ENCODE measurements at places on chromosomes 7 and 10.

- no peak for DNase-seq
These were observed 118.0 kb downstream of the COBL start for GRCh38 chr7:51198654-51199053.

GRCh38 chr7:66630531-66630930 is 1.9 kb downstream of the KCTD7 start:
- DNase-seq = peak; percentile 74

GRCh38 chr10:62726142-62726541 is 78.4 kb upstream of the ADO start:
- no peak for DNase-seq

- DNase-seq = no peak
These were observed 6.8 kb upstream of the AGR2 start for GRCh38 chr7:16811551-16811950.

DNA sequence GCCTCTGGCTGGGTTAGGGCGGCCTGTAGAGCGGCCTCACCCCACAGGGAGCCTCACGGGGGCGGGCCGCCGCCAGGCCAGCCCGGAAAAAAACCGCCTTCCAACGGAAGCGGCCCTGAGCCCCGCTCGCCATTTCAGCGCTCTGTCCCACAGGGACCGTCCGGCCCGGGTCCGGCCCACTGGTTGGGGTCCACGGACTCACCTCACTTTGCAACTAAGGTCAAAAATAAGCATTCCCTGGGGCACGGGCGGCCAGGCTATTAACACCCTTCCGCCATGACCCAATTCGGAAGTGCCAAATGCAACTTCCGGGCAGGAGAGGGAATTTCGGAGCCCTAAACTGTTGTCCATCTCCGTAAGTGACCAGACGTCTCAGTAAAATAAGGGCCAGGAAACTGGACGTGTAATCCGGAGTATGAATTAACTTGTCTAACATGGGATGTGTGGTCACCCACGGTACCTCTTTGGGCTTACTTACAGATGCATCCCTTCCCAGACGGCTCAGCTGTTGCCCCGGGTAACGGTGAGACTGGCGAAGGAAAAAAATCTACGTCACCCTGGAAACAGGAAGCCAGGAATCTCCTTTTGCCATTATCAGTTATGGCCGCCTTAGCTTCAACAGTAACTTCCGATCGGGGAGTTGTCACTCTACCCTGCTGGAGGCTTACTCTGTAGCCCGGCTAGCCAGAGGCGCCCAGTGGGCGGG is at the start of gene BBIP1:
Gene BBIP1, minus strand, starts transcription at position 538 of the 706 bp plus-strand sequence. CDS start 1,023 bp downstream, outside the sequence.
- DNase-seq = peak; percentile 100

- no peak for DNase-seq
These were observed 4.0 kb upstream of the MRPS24 start for GRCh38 chr7:43873300-43873699.

DNA sequence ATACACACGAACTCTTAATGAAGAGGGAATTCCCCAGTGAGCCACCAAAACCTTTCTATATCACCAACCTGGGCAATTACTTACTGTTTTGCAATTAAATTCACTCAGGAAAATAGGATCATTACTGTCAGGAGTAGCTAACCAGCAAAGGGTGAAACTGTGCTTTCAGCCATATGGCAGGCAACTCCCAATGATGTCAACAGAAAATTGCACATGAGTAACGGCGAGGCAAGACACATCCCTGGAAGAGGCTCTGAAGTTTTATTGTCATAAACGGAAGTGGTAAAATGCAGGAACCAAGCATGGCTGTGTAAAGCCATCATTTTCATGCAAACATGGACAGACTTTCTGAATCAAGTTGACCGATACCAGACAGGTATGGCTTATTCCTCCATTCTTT is 548.9 kb upstream of the AUTS2 start:
- DNase-seq = no peak

DNA sequence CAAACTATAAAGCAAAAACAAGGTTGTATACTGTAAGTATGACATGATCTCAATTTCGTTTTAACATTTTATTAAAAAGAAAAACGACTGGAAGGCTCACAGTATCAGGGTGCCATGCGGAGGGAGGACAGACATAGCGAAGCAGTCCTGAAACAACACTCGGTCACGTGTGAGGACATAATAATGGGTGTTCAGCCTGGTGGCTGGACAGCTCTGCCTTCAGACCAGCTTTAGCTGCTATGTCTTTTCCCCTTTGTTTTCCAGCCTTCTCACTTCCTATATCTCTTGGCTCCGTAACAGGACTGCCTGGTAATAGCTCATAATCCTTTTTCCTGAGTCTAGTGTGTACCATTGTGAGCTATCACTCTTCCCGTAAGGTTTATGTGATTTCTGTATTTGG is 18.4 kb upstream of the KLF14 start:
- no peak for DNase-seq

DNA sequence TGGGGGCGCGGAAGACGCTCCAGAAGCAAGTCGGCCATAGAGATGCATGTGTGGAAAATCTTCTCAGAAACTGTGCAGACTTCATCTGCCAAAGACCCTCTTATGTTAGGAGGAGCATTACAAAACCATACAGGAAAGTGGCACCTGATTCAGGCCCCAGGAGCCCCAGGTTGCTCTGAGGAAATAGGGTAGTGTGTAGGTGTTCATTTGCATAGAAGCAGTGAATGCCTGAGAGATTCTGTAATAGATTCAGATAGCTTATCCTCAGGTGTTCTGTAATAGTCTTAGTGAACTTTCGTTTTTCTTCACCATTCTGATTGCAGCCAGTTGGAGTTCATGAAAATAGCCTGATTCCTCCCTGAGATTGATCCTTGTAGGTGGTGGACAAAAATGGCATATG is 106.4 kb upstream of the GJD4 start:
- DNase-seq = no peak

- DNase-seq = no peak
These were observed 158.5 kb downstream of the C7orf25 start for GRCh38 chr7:42753367-42753766.

DNA sequence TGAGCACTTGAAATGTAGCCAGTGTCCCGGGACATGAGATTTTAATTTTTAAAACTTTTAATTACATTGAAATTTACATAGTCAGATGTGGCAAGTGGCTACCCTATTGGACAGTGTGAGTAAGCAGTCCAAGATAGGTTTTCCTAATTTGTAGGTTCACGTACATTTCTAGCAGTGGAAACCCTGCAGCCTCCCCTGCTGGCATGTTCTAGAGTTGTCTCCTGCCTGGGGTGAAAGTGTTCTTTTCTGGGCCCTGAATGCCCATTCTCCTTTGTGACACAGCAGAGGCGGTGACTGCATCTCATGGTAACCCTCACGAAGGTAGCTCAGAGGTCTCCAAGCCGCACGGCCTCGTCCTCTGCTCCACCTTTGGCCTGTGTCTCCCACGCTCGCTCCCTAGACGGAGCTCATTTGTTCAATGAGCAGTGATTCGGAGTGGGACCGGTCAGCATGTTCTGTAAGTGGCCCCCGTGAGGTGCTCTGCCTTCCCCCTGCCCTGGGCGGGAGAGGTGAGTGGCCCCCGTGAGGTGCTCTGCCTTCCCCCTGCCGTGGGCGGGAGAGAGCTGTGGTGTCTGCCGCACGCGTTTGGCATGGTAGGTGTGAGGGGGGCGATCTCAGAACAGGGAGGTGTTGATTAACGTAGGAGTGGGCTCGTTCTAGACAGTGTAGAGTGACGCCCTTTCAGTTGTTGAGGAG is 18.0 kb downstream of the WDR37 start:
- DNase-seq = no peak

- DNase-seq = no peak
These were observed 59.1 kb upstream of the ZNF32 start for GRCh38 chr10:43707770-43708169.

DNA sequence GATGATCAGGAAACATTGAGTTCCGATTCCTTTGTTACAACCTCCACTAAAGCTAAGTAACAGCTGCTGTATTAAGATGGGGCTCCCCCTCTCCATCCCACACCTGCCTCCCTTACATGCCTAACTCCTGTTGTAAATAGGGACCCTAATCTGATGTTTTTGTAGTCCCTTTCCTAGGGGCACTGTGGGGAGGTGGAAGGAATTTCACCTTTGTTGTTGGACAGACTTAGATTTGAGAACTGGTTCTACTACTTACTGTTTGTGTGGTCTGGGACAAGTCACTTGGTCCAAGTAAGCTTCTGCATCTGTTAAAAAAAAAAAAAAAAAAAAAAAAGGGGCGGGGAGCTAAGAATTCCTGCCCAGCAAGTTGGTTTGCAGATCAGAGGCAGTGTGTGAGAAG is 42.6 kb downstream of the KIAA1217 start:
- DNase-seq = no peak

DNA sequence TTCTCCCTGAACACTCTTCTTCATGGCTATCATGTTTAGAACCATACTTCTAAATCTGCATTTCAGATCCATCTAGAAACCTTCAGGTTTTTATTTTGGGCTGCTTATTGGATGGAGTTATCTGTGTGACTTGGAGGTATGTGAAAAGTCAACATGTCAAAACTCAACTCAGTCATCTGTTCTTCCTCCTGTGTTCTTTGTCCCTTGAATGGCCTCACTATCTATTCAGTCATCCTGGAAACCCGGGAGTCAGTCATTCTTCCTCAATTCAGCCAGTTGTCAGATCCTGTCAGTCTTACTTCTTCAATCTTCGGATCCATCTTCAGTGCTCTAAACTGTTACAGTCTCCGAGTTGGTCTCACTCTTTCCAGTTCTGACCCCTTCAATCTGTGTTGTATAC is 52.2 kb downstream of the VKORC1L1 start:
- peak; percentile 56 for DNase-seq

DNA sequence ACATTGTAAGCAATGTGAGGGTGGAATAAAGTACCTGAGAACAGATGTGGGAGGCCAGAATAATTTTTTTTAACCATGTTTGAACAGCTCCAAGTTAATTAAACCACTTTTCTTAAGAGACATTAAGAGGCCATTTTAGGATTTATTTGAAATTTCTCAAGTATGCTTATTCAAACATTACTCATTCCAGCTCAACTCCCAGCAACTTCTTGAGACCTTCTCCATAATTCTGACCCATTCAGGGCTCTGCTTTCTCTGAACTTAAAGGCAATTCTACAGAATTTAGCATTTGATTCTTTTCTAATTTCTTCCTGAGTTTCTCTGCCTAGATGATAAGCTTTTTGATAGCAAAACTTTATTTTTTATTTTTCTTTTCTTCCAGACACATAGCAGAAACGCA is 314.5 kb downstream of the CAMK1D start:
- no peak for DNase-seq

DNA sequence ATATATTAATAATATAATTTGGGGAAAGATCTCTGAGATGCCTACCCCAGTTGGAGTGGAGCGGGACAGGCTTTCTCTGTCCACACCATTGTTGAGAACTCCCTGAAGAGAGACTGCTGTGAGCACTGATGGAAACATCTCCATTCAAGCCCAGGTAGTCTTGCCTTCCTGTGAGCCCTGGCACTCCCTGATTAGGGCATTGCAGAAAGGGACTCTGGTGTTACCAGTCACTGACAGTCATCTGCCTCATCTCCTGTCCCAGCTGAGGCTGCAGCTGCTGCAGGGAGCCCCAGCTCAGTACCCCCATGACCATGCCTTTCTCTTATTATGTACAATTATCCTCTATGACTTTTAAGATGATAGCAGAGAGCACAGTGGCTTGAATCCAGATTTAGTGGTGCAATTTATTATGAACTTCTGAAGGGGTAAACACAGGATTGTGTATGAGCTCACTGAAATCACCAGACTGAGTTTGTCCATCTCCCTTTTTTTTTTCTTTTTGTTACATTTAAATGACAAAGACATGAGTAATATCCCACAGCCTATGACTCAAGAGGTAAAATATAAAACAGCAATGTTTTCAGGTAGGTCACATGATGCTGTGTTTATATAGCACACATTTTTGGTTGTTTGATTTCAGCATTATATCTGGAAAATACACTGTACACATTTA is 236.9 kb downstream of the SLC25A13 start:
- DNase-seq = no peak

- no peak for DNase-seq
These were observed 152.1 kb downstream of the NOC3L start for GRCh38 chr10:94210440-94211168.

- DNase-seq = peak; percentile 78
These were observed 87.3 kb upstream of the KAT6B start for GRCh38 chr10:74738985-74739567.

DNA sequence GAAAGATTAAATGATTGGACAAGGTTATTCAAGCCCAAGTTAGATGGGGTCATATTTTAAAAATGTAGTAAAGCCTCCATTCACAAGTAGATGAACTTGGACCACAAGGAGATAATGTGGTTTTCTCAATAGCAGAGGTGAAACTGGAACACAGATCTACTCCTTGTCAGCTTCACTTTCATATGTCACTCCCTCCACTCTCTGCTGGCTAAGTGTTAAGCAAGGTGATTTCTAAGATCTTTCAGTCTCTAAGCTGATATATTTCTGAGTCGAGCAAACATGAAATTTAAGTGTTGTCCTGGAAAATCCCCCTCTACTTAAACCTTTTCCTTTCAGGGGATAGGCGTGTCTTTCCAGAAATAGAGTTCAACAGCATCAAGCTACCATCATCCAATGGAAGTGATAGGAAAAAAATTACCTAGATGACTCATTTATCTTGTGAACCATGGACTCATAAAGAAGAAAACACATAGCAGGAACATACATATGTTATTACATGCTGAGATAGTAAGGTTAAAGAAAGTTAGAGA is 275.0 kb downstream of the PTEN start:
- no peak for DNase-seq

- peak; percentile 12 for DNase-seq
These were observed 232.4 kb downstream of the ELMO1 start for GRCh38 chr7:37216156-37216852.

- no peak for DNase-seq
These were observed 221.5 kb downstream of the BUB3 start for GRCh38 chr10:123375738-123376137.

GRCh38 chr7:101216860-101217387 is 457 bp downstream of the PLOD3 start:
- peak; percentile 51 for DNase-seq

DNA sequence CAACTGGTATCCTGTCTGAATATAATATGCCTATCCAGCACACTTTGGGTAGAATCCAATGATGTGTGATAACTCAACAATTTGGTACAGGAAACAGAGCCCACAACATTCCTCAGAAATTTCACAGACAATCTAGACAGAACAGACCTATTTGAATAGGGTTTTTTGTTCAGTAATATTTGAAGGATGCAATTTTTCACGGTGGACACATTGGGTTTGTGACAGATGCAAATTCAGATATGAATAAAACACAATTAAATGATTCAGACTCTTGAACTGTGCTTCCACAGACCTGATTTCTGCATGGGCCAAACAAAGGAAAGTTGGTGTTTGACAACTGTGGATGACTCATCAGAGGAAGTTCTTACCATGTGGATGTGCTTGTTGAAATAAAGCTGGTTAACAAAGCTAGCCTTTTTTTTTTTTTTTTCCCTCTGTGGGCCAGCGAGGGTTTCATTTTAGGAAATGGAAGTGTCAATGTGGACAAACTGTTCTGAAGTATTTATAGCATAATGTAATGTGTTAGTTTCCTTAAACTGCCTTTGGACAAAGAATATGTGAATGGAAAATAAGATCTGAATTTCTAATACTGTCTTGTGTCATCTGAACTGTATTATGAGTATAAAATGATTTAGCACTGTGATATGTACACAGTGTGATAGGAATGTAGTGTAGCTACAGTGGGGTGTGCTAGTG is 43.2 kb upstream of the FAM133B start:
- peak; percentile 100 for DNase-seq
